MG63 (cell line): ENCODE measurements at places on chromosomes 16 and 17. TPM values are rescaled to one million over a fixed set of nuclear protein-coding genes. Genes with fewer than 3 reads are reported as not detected.

Gene CNTNAP4
- not detected in 2 replicates for total RNA-seq

Gene TSPOAP1
- 7.0 and 31.1 TPM in 2 replicates for total RNA-seq

Gene MRPL45
- 82.3 and 87.4 TPM in 2 replicates for total RNA-seq

Gene NGFR
- total RNA-seq, result 3.4 and 3.6 TPM in 2 replicates

Gene RNF43
- total RNA-seq, result not detected in 2 replicates

Gene LGALS9C
- total RNA-seq, result not detected in 2 replicates

Gene SLC6A4
- not detected in 2 replicates for total RNA-seq

Gene KRT28
- total RNA-seq, result not detected in 2 replicates

Gene SMIM5
- 0.69 TPM in 1 of 2 replicates, not detected in the other for total RNA-seq

Gene GPR139
- not detected in 2 replicates for total RNA-seq

Gene CSH2
- not detected in 2 replicates for total RNA-seq

Gene GH2
- not detected in 2 replicates for total RNA-seq

Gene FOXJ1
- not detected in 2 replicates for total RNA-seq

Gene INCA1
- total RNA-seq, result not detected in 2 replicates

Gene C16orf96
- total RNA-seq, result not detected in 2 replicates

Gene COG7
- total RNA-seq, result 8.0 and 10.2 TPM in 2 replicates

Gene FBXL20
- total RNA-seq, result 12.3 and 31.8 TPM in 2 replicates

Gene TRPV3
- 0.07 TPM in 1 of 2 replicates, not detected in the other for total RNA-seq

Gene SHPK
- total RNA-seq, result 2.9 and 3.8 TPM in 2 replicates

Gene RND2
- not detected in 2 replicates for total RNA-seq

Gene GH1
- not detected in 2 replicates for total RNA-seq

Gene C17orf107
- total RNA-seq, result 0.16 and 0.94 TPM in 2 replicates

Gene TBC1D3
- total RNA-seq, result not detected in 2 replicates

Gene NHLRC4
- not detected in 2 replicates for total RNA-seq

Gene ZNF500
- total RNA-seq, result 10.4 and 13.3 TPM in 2 replicates

Gene PPM1E
- 0.76 and 0.99 TPM in 2 replicates for total RNA-seq

Gene C17orf100
- 1.9 and 2.9 TPM in 2 replicates for total RNA-seq

Gene RPL13
- total RNA-seq, result 2,413 and 2,555 TPM in 2 replicates

Gene PPY
- total RNA-seq, result not detected in 2 replicates

Gene SLC9A5
- total RNA-seq, result 0.03 TPM in 1 of 2 replicates, not detected in the other

Gene SYT17
- total RNA-seq, result not detected in 2 replicates

Gene RAI1
- total RNA-seq, result 2.9 and 7.1 TPM in 2 replicates

Gene BCAR1
- 52.7 and 54.6 TPM in 2 replicates for total RNA-seq

Gene UTS2R
- total RNA-seq, result not detected in 2 replicates

Gene SCGB1C2
- not detected in 2 replicates for total RNA-seq

Gene ZNF232
- total RNA-seq, result 10.7 and 15.9 TPM in 2 replicates

Gene GAA
- total RNA-seq, result 22.0 and 23.6 TPM in 2 replicates

Gene GPT2
- 62.7 and 67.1 TPM in 2 replicates for total RNA-seq

Gene ORC6
- total RNA-seq, result 58.2 and 68.2 TPM in 2 replicates

Gene TRAPPC1
- 3.8 and 4.5 TPM in 2 replicates for total RNA-seq

Gene CCL22
- total RNA-seq, result not detected in 2 replicates

Gene RHBDF1
- 4.2 and 12.0 TPM in 2 replicates for total RNA-seq

Gene DCUN1D3
- total RNA-seq, result 15.6 and 16.8 TPM in 2 replicates

Gene TM4SF5
- total RNA-seq, result not detected in 2 replicates

Gene CDYL2
- total RNA-seq, result 0.05 and 0.56 TPM in 2 replicates

Gene CYBA
- 10.7 and 21.2 TPM in 2 replicates for total RNA-seq

Gene MT1E
- 49.5 and 203 TPM in 2 replicates for total RNA-seq

Gene HEATR9
- not detected in 2 replicates for total RNA-seq

Gene IL21R
- total RNA-seq, result 0.33 and 0.44 TPM in 2 replicates

Gene ALDH3A1
- 240 and 395 TPM in 2 replicates for total RNA-seq

Gene LYRM1
- 65.9 and 78.8 TPM in 2 replicates for total RNA-seq

Gene NPIPB13
- total RNA-seq, result 0.89 and 4.2 TPM in 2 replicates
